ENCODE measurements at places on chromosomes 1 and 21.

DNA sequence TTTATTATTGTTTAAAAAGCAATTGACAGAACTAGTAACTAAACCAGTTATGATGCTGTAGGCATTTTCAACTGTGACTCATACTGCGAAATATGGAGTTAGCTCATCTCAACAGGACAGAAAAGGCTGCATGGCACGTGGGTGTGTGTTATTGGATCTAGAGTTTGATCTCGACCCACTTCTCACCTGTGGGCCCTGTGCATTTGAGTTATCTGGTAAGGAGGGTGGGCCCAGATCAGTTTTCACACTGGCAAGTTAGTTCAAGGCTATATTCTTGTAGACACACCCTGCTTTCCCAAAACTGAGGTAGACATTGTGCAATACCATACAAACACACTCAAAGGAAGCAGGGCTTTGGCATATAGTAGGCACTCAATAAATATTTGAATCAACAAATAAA, 71.3 kb upstream of the PRDX6 start:
- DNase-seq, result no peak

- no peak for DNase-seq
These were observed at the start of gene GNG4 for GRCh38 chr1:235649368-235650163. TSS of gene GNG4 (minus strand) at chr1:235649784. CDS start at chr1:235583838, 65,946 bp downstream.

DNA sequence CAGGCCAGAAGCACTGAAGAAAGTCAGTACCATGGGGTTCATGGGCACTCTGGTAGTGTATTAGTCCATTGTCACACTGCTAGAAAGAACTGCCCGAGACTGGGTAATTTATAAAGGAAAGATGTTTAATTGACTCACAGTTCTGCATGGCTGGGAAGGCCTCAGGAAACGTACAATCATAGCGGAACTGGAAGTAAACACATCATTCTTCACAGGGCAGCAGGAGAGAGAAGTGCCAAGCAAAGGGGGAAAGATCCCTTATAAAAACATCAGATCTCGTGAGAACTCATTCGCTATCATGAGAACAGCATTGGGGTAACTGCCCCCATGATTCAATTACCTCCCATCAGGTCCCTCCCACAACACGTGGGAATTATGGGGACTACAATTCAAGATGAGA, 20.2 kb upstream of the ROR1 start:
- no peak for DNase-seq

DNA sequence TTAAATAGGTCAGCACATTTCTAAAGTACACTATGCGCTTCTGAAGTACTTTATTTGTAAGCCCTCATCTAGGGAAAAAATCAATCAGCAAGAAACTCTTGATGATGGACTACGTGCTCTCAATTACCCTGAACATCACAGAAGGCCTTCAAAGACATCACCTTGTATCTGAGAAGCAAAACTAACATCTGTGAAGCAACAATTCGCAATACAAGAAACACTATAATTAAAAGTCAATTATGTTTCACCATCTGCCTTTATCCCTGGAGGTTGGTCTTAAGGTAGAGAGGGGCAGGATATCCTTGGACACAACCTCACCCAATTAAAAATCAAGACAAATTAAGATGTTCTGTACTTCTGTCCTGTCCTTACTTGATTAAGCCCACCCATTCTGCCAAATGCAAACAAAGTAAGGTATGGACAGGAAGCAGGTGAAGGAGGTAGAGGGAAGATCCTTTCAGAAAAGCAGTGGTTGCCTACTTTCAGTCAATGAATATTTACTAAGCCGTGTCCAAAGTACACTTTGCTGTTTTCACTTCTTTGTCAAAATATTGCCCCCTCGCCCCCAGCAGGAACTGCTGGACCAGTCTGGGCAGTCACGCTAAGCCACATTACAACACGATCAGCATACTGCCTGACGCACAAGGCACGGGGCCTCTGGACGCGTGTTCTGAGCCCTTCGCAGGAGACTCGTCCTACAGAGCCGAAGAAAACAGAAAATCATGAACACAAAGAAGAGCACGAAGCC, 887 bp downstream of the SLC19A2 start:
- no peak for DNase-seq

- DNase-seq, result no peak
These were observed 11.5 kb upstream of the VASH2 start for GRCh38 chr1:212938846-212939245.

GRCh38 chr1:243505986-243506689, 250.3 kb downstream of the SDCCAG8 start:
- DNase-seq, result no peak

DNA sequence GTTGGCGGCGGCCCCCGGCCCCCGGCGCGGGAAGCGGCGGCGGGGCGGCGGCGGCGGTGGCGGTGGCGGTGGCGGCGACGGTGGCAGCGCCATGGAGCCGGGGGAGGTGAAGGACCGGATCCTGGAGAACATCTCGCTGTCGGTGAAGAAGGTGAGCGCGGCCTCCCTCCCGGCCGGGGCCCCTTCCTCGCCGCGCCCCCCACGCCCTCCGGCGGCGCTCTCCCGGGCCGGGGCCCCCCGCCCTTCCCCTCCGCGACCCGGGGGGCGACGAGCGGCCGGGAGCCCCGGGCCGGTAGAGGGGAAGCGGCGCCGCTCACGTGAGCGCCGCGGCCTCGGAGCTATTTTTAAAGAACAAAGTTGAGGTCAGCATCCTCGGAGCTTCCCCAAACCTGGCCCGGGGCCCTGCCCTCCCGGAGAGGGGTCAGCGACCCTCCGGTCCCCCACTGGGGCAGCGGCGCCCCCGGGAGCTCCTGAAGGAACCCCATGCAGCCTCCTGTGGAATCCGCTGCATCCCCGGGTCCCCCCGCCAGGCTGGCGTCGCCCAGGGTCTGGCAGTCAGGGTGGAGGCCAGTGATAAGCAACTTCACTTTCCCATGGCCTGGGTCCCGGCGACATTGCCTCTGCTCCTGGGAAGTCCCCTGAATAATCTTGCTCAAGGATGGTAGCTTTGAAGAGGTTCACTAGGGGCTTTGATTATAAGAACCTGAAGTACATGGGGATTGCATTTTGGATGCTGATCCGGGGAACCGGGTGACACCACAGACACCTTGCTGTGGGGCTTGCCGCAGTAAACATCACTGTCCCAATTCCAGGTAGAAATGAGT, 560 bp downstream of the PLEKHM2 start:
- DNase-seq, result no peak

DNA sequence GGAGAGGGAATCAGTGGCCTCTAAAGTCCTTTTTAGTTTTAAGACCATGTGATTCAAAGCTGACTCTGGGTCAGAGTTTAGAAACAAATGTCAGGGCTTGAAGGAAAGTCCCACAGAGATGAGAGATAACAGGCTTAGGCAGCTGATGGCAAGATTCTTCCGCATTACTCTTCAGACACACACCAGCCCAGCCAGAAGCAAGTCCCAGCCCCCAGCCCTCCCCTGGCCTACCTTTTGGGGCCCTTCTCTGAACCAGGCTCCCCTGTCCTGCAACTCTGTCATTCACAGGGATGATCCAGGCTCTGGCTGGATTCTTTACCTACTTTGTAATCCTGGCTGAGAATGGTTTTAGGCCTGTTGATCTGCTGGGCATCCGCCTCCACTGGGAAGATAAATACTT, 13.1 kb upstream of the CASQ1 start:
- DNase-seq, result no peak

GRCh38 chr1:45246760-45247159, 40.4 kb upstream of the ZSWIM5 start:
- DNase-seq, result no peak

DNA sequence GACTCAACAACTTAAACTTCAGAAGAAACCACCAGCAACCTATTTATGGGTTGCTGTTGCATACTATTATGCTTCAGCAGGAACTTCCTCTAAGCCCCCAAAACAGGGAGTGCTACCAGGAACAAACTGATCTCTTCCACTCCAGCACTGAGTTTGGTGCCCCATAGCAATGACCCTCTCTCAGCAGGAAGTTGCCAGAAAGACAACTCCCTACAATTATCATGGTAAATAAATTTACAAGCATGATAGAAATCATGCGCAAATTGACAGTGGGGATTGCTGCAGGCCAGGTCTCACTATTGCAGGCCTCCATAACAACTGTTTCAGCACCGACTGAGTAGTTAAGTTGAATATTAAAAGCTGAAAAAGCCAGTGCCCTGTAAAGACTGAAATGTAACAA, 180.6 kb downstream of the PLA2G4A start:
- no peak for DNase-seq

DNA sequence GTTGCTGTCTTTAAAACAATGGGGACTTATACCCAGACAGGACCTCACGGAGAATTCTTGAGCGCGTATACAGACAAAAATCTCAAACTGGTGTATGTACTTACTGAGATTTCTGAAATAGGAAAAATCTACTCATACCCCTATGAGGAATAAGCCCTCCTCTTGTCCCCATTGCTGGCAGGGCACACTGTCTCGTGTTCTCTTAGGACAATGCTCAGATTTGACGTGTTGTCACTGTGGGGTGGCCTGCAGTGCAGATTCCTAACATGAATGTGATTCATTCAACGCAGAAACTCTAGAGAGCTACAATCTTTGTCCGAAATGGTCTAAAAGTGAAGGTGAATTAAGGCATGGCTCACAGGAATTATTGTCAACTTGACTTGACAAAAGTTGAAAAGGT, 31.1 kb upstream of the PDE9A start:
- no peak for DNase-seq

- DNase-seq, result no peak
These were observed 44.1 kb upstream of the ATP5PO start for GRCh38 chr21:33959680-33960079.

DNA sequence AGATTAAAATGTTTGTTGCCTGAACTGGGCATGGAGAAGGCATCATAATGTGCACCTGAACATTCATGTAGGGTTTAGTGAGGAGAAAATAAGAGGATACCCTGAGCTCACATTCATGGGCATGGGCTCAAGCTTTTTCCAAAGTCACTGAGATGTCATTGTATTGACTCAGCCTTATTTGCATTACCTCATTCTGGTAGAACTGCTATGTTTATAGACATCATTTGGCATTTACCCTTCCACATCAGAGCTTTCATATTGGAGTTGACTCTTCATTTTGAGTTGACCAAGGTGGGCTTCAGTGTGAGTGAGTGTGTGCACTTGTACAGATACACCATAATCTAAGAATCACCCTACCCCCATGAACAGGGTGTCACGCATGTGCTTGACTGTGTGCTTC, 143.2 kb downstream of the PBX1 start:
- DNase-seq, result no peak

GRCh38 chr1:5751163-5751540, 241.1 kb downstream of the NPHP4 start:
- no peak for DNase-seq

GRCh38 chr21:42554251-42554961, 40.8 kb downstream of the SLC37A1 start:
- no peak for DNase-seq

- DNase-seq, result no peak
These were observed 5.8 kb upstream of the CD1C start for GRCh38 chr1:158283965-158284364.

- DNase-seq, result no peak
These were observed 22.3 kb upstream of the SPSB1 start for GRCh38 chr1:9270290-9270883.

- DNase-seq, result no peak
These were observed 37.6 kb downstream of the PDE4B start for GRCh38 chr1:65830306-65830705.

- no peak for DNase-seq
These were observed 179.4 kb upstream of the SGIP1 start for GRCh38 chr1:66354311-66355201.

GRCh38 chr1:162944974-162945674, 84.1 kb upstream of the CCDC190 start:
- DNase-seq, result no peak

- DNase-seq, result no peak
These were observed 32.0 kb downstream of the PLXNA2 start for GRCh38 chr1:208211921-208212843.

DNA sequence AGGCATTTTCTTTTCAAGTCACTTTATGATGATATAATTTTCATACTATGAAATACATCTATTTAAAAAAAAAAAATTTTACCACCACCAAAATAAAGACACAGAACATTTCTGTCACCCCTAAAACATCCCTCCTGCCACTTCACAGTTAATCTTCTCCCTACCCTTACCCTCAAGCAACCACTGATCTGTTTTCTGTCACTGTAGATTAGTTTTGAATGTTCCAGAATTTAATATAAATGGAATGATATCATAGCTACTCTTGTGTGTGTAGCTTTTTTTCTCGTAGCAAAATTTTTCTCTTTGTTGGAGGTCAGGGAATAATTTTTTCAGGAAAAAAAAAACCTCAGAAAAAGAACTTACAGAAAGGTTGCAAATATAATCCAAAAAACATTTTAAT, 152.7 kb downstream of the RHOU start:
- no peak for DNase-seq

- no peak for DNase-seq
These were observed 454.0 kb upstream of the C1orf87 start for GRCh38 chr1:60527567-60527966.

DNA sequence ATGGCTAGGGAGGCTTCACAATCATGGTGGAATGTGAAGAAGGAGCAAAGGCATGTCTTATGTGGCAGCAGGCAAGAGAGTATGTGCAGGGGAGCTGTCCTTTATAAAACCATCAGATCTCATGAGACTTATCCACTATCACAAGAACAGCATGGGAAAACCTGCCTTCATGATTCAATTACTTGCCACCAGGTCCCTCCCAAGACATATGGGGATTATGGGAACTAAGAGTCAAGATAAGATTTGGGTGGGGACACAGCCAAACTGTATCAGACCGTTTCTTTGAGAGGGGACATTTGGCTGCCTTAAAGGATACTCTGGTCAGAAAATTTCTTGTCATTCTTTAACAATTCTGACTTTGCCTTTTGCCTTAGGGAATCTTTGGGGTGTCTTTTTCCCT, 3.2 kb upstream of the XPR1 start:
- no peak for DNase-seq

DNA sequence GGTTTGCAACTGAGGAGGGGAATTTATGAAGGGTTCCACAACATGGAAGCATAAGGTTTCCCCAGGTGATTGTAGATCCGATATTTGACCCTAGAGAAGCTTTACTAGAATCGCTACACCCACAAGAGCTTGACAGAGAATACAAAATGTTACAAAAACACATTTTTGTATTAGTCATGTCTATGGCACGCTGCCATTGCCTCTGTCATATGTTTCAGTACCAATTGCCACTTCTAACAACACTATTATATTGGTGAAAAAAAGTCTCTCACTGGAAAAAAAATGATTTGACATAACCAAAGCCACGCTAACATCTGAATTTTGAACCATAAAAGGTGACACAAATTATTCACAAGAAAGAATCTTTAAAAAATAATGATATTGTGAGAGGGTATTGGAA, 214.5 kb downstream of the KCNT2 start:
- DNase-seq, result no peak

All from stimulated activated CD4-positive, alpha-beta T cell treated with anti-CD3 and anti-CD28 coated beads, Interleukin-1b, Interleukin-23, amount 100 ng/mL, for 1 hour (primary cell).